ENCODE measurements at places on chromosomes 16 and 17.

DNA sequence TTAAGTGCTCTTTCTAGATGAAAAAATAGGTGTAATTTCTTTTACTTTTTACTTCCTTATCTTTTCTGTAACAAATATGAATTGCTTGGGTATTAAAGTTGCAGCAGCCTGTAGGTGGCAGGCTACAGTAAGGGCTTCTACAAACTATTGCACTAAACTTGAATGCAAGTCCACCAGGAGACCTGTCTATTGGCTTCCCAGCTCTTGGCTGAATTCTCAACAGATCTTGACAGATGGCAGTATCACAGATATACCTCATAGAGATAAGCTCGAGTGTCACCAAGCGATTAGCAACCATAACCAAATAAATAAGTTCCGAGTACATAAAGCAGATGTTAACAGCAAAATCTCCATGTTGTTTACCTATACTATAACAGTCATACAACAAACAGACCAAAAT is 5.9 kb downstream of the BBS2 start:
- peak; percentile 51 for DNase-seq

DNA sequence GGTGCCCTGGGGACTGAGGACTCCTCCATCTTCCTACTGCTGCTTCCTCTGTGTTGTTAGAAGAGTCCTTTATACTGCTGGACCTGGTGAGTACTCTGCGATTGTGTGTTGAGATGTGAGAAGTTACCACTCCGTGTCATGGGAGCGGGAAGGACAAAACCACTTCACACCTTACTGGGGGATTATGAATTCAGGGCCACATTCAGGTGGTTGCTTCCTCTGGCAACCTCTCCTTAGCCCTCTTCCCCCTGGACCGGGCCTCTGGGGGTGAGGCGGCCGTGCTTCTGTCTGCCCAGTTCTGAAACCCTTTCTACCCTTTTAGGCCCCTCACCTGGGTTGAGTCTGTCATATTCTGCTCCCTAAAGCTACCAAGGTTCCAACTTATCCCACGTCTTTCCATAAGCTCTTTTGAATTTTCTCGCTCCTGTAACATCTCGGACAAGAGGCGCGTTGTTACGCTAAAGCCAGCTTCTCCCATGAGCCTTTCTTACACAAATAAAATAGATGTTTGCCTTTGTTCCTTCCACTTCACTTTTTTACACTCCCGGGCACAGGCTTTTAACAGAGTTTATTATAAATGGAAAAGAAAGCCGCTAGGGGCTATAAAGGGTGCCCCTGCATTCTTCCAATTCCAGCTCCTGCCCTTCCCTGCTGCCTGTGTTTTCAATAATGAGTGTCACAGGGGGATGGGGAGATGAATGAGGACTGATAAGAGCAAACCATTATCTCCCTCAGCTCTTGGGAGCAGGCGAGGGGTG is 20.7 kb upstream of the CDH13 start:
- no peak for DNase-seq

DNA sequence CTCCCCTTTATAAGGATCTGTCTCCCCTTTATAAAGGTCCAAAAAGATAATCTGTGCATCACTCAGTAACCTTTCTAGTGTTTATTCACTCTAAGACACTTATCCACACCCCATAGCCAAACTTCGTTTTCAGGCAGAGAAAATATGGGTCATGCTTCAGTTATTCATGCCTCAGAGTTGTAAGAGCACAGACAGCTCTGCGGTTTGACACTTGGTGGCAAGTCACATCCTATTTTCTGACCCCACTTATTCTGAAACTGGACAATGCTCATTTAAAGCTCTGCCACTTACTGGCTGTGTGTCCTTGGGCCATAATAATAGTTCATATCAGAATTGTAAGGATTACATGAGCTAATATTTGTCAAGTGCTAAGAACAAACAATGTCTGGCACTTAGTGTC is 2.0 kb upstream of the KRTAP2-1 start:
- no peak for DNase-seq

GRCh38 chr17:57485566-57485865 is 229.2 kb downstream of the MSI2 start:
- no peak for DNase-seq

DNA sequence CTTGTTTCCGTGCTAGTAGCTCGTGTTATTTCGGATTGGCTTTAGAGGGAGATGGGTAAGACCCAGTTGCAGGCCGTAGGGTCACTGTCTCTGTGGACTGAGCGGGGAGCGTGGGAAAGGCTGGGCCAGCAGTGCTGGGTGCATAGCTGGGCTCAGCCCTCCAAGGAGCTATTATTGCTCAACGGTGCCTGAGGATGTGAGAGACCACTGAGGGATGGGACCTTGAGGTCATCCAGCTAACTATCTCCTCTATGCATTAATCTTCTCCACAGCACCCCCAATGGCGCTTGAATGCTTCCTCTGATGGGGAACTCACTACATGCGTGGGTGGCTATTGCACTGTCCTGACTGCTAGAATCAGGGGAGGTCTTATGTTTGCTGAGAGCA is 126.1 kb upstream of the FOXF1 start:
- no peak for DNase-seq

DNA sequence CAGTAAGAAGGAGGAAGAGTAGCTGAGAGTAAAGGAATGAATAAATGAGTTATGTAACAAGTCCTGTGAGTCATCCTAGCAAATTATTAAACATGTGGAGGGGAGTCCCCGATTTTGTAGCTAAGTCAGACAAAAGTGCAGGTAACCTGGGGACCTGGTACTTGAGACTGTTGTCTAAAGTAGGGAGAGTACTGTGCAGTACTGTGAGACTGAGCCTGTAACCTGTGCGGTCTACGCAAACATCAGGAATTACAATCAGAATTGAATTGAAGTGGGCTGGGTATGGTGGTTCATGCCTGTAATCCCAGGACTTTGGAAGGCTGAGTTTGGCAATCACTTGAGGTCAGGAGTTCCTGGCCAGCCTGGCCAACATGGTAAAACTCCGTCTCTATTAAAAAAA is 35.7 kb downstream of the IKZF3 start:
- DNase-seq, result no peak

DNA sequence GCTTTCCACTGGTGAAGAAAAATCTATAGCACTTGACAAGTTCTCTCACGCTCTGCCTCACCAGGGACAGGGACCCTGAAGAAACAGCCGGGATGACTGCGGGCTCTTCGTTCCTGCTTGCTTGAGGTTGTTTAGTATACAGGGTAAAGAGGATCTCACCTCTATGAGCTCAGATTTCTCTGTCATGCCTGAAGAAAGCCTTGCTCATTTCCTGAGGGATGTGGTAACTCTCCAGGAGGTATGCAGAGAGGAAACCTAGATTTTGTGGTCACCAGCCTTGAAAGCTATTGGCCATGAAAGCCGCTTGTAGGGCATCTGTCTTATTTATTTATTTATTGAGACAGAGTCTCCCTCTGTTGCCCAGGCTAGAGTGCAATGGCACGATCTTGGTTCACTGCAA is 23.2 kb downstream of the USP43 start:
- DNase-seq, result no peak

GRCh38 chr17:78089576-78090281 is 38.8 kb downstream of the TMC6 start:
- no peak for DNase-seq

DNA sequence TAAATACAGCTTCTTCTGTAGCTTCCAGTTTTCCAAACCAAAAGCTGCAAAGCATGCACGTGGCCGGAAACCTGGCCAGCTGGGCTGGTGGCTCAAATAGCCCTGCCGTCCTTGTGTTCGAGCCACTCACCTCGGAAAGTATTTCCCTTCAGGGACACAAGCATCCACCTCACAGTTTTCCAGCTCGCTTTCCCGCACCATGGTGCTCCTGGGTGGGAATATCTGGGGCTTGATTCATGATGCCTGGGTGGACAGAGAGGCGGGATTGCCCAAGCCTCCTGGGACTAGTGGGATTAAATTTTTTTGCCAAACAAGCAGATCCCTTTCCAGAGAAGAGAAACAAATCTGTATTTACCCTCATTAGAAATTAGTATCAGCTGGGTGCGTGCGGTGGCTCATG is 7.1 kb upstream of the MVD start:
- no peak for DNase-seq

DNA sequence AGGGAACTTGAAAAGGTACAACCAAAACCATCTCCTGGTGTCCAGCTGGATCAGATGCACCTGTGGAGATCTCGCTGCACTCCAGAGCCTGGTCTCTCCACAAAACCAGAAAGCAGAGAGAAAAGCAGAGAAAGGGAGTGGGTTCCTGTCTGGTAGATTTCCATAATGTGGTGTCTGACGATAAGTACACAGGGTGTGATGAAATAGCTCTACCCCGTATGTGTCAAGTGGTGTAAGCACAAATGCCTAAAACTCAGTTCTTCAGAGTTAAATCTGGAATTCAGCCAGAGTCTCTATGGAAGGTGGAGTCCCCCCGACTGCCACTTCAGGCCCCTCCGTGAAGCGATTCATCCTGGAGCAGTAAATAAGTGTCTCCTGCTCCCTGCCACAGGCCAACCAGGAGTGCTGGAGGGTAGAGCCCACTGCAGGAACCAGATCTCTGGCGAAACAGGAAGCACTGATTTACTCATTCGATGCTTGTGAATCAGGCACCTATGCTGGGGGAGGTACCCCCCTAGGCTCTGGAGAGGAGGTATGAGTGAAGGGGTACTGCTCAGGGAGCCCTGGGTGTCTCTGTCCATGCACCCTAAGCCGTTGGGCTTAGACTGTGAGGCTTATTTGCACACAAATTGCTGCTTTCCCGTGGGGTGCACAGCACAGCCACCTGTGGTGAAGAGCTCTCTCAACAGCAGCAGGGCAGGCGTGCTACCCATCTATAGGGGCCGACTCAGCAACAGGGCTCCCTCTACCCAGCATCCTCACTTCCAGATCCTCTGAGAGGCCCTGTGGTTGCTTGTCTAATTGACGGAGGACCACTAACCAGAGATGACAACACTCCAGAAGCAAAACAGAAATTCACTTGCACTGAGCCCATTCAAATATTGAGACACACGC is 97.1 kb upstream of the MYOCD start:
- DNase-seq, result no peak

- DNase-seq, result no peak
Observed at GRCh38 chr17:44438636-44439035, 49.2 kb upstream of the ITGA2B start.

DNA sequence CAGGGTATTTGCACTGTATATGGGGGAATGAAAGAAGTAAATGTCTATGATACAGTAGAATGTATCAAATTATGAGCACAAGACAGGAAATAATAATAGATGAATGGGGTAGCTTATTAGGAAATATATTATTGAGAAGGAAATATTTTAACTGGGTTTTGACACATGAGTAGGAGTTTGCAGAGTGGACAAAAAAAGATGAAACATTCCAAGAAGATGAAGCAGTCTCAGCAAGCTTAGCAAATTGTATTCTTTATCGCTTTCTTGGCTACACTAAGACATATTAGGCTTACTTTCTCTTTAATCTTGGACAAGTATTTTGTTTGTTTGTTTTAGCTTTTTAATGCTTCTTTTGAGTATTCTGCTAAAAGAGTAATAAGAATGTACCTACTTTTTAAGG is 1.3 kb upstream of the KRTAP4-9 start:
- no peak for DNase-seq

- DNase-seq, result no peak
Observed at GRCh38 chr17:57477522-57478362, 221.4 kb downstream of the MSI2 start.

GRCh38 chr16:86514481-86515376 is 4.4 kb downstream of the FOXF1 start:
- no peak for DNase-seq

GRCh38 chr16:8725513-8726178 is 51.2 kb downstream of the ABAT start:
- no peak for DNase-seq

DNA sequence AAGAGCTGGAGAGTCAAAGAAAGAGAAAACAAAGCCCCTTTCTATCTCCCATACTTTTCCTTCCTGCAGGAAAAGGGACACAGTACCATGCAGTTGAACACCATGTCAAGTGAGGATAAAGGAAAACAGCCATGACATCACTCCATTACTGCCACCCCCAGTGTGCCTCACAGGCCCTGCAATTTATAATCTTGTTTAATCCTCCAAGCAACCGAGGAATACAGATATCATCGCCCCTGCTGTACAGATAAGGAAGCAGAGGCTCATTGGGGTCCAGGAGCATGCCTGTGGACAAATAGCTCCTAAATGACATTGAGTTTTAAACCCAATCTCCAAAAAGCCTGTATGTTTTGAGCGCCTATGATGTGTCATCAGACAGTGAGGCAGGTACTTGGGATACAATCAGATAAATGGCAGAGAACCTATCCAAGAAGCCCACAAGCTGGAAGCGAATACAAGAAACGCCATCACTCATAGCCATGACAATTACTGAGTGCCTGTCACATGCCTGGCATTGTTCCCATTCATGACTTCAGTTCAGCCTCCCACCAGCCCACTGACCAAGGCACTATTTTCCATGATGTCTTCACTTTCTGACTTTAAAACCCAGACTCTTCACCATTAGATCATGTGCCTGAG is 45.5 kb downstream of the CPPED1 start:
- DNase-seq, result no peak

- peak; percentile 22 for DNase-seq
Observed at GRCh38 chr16:57621521-57622271, 6.7 kb upstream of the ADGRG1 start.

DNA sequence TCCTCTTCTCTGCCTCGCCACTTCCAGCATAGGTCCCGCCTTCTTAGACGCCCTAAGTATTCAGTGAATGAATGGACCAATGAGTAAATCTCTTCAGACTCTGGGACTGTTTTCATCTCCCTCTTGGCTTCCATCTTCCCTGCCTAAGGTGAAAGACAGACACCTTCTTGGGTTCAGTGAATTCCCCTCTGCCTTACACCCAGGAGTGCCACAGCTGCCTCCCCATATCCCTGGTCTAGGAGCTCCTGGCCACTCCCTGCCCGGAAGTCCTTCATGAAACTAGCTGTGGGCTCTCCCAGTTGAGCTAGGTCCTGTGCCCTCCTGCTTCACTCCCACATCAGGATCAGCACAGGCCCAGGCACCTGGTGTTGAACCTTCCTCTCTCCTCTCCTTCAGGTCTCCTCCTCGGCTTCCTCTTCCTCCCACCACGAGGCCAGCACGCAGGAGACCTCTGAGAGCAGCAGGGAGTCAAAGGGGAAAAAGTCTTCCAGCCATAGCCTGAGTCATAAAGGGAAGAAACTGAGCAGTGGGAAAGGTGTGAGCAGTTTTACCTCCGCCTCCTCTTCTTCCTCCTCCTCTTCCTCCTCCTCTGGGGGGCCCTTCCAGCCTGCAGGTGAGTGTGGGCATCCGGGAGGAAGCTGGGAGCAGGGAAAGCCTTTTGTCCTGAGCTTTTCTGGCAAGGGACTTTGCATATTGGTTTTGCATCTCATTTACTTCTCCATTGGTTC is 10.3 kb downstream of the MLLT6 start:
- DNase-seq, result no peak

DNA sequence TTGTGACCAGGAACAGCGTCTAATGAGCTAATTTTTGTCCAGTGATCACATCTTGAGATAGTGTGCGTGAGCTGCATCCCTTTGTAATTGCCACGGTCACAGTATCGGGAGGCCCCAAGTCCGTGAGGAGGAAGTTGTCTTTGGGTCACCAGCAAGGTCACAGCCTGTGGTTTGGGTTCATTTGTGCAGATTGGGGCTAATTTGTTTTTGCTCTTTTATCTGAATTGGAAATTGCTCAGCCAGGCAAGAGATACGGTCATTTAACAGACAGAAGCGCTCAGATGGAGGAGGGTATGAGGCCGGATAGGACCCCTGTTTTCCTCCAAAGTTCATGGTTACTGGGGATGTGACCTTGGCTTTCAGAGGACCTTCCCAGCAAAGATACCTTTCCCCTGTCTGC is 174.1 kb downstream of the SNX29 start:
- DNase-seq, result no peak
